ENCODE measurements at places on chromosomes 7 and 10.

- no peak for DNase-seq
Measured at GRCh38 chr10:1188558-1189135, 132.5 kb downstream of the WDR37 start.

DNA sequence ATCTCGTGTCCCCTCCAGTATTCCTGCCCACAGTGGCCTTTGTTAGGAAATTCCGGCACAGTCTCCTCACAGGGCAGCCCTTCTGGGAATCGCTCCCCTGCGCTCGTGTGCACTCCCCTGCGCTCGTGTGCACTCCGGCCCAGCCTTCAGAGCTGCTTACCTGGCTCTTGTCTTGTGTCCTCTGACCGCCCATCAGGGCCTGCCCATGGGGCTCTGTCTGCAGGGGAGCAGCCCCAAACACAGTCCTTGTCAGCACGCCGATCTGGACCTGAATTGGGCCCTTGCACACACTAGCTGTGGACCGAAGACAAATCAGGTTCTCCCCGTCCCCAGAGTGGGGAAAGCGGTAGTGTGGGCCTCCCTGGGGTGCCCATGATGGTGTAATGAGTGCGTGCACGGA, 179.4 kb downstream of the CUX1 start:
- no peak for DNase-seq

DNA sequence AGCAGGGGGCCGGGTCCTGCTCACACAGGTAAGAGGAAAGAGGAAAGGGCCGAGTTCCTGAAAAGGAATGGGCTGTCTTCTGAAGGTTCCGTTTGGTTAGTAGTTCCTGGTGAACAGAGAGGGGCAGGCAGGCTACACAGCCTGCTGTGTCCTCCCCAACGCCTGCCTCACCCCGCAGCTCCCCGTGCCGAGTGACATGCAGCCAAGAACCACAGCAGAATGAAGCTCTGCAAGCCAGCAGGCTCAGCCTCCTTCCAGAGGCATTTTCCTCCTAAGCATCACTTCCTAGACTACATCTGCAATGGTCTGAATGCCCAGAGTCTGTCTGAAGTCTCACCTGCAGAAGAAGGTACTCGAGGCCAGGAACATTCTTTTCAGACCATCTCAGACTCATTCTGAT, 202.4 kb upstream of the TCERG1L start:
- no peak for DNase-seq

DNA sequence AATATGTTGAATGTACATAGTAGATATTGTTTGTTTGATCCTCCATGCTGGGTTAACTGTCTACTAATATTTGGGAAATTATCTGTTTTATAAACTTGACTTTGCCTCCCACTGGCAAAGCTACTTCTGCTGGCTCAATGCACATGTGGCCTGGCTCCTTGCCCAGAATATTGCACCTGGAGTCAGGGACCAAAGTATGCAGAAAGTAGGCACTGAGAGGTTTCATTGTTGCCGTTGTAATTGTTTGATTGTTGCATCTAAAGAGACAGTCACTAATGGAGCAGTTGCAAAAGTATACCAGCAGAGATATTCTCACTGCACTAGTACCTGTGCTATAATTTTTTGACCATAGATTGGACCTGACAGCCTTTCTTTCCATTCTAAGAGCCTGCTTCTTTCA, 137.8 kb upstream of the CNTNAP2 start:
- no peak for DNase-seq

DNA sequence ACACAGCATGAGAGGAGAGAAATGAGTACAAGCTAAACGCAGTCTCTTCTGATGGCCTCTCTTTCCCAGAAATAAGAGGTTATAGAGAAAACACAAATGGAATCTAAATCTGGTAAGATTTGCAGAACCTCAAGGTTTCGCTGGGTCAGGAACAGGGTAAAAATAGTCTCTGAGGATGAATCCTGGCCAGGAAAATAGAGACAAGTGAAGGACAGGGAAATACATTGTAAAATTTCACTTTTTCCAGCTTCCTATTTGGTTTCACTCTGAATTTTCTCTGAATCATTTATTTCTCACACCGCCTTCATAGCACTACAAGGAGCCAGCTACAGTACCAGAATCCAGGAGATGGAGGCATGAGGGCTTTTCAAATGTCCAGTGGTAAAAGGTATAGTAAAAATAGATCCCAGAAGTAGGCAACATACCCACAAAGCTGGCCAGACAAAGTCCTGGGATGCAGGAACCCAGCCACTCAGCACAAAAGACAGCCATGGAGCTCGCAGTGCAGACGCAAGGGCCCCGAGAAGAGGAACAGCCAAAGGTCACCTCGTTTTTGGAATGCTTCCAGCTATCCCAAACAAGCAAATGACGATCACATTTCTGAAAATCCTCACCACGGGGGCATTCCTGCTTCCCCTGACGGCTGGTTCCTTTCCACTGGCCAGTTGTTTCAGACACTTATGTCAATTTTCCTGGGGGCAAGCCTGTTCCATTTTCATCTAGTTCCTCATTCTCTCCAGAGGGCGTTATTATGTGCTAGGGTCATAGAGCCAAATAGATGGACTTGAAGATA, 21.5 kb upstream of the IKZF1 start:
- DNase-seq = peak; percentile 43

DNA sequence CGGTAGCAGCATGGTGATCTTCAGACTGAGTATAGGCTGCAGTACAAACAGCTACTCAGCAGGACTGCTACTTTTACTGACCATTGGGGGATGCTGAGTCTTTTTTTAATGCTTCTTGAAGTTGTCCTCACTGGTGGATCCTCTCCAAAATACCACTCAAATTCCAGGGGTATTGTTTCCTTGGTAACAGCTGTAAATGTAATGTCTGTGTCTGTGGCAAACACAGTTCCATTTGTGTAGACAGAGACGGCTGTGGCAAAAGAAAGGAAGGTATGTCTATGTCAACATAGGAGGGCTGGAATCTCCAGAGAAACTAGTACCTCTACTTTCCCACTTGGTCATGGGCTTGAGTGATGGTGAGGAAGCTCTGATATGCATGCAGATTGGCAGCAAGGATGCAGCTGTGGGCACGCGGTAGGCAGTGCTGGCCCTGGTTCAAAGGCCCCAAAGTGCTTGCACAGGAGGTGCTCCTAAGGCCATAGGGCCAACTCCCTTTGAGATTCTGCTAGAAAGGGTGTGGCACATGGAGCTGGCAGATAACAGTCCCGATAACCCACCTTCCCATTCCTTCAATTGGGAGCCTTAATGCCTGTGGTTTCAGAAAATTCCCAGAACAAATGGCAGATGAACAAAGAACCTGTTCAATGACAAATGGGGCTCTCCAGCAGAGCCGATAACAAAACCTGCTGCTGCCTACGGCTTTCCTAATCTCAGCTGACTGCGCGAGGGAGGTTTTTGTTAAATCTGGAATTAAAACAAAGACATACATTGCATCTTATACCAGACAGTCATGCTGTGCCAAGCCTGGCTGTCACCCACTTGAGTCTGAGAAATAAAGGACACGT, 43.0 kb downstream of the PKD1L1 start:
- no peak for DNase-seq

GRCh38 chr7:66845379-66846095, 75.5 kb upstream of the TMEM248 start:
- no peak for DNase-seq

- no peak for DNase-seq
Measured at GRCh38 chr10:14670551-14671240, 104.0 kb downstream of the FAM107B start.

GRCh38 chr10:132482090-132482800, 55.3 kb upstream of the INPP5A start:
- DNase-seq = peak; percentile 69

DNA sequence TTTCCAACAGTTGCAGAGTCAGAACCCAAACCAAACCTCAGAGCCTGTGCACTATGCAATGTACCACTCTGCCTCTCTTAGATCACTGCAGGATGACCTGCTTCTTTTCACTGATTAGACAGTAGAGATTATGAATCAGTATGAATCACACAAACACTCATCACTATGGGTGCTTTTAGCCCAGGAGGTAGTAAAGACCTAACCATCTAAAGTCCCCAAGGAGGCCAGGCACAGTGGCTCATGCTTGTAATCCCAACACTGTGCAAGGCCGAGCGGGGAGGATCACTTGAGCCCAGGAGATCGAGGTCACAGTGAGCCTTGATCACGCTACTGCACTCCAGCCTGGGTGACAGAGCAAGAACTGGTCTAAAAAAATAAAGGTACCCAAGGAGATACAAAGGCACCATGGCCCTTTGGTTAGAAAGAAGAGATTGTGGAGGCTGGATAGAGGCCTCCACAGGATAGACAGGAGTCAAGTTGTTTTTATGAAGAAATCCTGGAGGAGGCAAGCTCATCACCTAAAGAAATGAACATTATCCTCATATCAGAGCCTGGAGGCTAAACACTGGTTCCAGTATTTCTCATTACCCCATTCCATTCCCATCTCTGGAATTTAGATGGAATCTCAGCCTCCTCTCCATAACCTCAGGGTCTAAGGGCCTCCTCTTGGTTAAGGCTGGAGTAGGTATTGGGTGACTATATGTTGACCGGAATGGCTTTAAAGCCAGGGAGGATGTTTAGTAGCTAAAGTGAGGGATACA, 12.9 kb downstream of the SEC31B start:
- peak; percentile 38 for DNase-seq

- no peak for DNase-seq
Measured at GRCh38 chr7:33458581-33458980, 329.2 kb downstream of the BBS9 start.

- DNase-seq = no peak
Measured at GRCh38 chr7:16745645-16746044, 7.9 kb upstream of the TSPAN13 start.

- DNase-seq = peak; percentile 82
Measured at GRCh38 chr7:135971366-135971725, 5.8 kb downstream of the MTPN start.

DNA sequence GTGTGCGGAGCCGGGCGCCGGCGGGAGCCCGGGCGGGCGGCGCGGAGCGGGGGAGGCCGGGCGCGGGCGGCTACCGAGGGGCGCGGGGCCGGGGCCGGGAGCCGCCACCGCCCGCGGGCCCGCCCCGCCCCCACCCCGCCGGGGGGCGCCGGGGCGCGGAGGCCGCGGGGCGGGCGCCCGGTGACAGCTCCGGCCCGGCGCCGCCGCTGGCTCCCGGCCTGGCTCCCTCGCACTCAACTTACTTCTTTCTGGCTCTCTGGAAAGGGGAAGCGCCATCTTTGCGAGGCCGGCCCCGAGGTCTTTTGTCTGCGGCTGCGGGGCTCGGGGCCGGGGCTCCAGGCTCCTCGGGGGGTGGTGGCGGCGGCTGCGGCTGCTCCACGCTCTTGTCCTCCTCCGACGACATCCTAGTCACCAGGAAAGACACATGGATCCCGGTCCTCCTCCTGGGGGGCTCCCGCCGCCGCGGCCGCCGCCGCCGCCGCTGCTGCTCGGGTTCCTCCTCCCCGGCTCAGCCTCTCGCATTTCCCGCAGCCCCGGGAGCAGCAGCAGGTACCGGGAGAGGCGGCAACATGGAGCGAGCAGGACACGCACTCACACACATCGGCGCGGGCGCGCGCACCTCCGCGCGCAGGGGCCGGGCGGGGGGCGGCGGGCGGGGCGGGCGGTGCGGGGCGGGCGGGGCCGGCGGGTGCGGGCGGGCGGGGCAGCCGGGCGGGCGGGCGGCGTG, at the start of gene KMT2C:
Gene KMT2C, minus strand, starts transcription at position 620 of the 727 bp plus-strand sequence. Its CDS starts 217 bp downstream, at position 403.
- DNase-seq = peak; percentile 71

- peak; percentile 3 for DNase-seq
Measured at GRCh38 chr10:3173171-3173878, 743 bp upstream of the PITRM1 start.

- DNase-seq = no peak
Measured at GRCh38 chr10:127013691-127014473, 108.7 kb downstream of the DOCK1 start.

DNA sequence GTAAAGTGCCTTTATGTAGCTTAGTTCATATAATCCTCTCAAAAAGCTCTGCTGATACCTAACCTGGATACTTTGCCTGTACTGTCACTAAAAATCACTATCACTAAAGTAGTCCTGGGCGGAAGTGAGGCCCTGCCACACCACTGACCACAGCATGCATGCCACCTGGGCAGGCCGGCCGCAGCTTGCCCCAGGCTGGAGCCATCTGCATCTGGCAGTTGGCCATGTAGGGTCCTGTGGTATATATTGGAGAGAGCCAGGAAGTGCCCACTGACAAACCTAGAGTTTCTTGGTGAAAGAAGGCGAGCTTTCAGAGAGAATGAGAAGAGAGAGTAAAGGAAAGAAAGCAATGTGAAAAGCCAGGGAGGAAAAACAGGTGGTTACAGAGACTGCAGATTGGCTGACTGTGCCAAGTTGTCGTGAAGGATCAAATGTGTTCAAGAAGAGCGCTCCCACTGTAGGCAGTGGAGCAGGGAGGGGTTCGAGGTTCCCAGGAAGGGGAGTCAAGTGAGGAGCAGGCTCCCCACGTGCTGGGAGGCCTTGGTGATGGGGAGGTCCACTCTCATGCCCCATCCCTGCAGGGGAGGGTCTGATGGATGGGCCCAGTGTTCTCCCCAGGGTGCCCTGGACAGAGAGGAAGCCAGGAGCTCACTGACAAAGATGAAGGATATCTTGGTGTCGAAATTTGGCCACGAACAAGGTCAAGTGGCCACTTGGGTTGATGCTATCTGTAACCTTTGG, 13.6 kb downstream of the LOXL4 start:
- DNase-seq = no peak

DNA sequence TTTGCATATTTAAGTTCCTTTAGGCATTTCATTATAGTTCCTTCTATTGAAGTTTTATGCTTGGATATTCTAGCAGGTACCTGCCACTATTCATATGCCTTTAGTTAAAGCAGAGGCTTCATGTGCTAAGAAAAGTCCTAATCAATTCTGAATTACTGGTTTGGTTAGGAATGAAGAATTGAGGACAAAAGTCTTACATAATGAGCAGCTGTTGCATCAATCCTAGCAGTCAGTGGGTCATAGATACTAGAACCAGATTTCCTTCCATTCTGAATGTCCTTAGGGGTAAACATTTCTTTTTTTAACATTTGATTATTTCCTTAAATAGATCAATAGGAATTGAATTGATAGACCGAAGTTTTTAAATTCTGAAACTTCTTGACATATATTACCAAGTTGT, 59.2 kb downstream of the CDK13 start:
- DNase-seq = no peak

- DNase-seq = no peak
Measured at GRCh38 chr7:111006040-111006439, 84.9 kb upstream of the LRRN3 start.

DNA sequence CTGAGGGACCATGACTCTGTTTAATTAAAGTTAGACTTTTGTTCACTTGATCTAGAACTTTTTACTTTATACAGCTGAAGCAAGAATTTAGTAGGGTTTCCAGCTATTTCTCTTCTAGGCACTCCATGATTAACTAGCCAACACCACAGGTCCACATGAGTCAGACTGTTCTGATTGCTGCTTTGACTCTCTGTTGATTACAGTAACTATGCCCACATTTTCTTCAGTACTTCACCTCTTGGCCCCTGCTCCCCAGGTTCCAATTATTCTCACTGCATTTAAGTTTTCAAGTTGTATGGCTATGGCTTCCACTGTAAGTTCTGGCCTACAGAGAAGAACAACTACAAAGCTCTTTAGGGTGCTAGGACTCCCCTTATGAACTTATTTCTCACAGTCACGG, 737.2 kb upstream of the IGFBP3 start:
- DNase-seq = no peak

DNA sequence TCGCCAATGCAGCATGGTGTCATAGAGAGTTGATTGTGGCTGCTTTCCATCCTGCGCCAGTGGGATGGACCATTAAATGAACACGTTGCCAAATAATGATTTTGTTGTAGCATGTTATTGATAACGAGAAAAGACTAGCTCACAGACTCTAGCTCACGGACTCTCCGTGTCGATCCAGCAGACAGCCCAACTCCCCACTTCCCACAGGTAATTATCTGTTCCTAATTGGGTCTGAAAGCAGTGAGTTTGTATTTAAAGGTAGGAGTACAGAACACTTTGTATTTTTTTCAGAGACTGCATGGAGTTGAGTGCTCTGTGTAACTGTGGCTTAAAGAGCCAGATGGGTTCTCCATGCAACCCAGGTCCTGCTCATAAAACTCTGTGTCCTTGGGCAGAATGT, 1250.5 kb downstream of the TYW1 start:
- no peak for DNase-seq
